ENCODE measurements at places on chromosomes 1 and 21.
A peak's percentile ranks its signal among the peaks of the same experiment; 100 is the strongest.

GRCh38 chr21:15063081-15063813 lies 1.6 kb downstream of the NRIP1 start:
- DNase-seq, result peak; percentile 47

DNA sequence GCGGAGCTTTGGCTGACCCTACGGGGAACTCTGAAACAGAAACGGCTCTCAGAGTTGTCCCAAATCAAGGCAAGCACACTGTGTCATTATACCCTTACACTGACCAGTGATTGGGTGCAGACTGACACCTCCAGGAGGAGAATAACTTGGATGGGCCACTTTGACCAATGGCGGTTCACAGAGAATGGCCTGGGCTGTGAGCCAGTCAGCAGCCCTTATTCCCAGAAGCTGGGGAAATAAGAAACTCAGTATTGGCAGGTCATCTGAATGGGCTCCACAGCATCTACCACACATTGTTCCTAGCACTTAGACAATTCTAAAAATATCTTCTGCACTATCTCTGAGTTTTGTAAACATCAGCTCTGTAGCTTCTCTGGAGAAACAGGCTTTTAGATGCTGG lies 265.2 kb downstream of the ADGRL2 start:
- DNase-seq, result peak; percentile 51

GRCh38 chr1:229857585-229857984 lies 209.5 kb upstream of the GALNT2 start:
- no peak for DNase-seq

- DNase-seq, result no peak
These were observed 6.4 kb upstream of the MYBPHL start for GRCh38 chr1:109312978-109313775.

- DNase-seq, result no peak
These were observed 14.8 kb upstream of the KCNE2 start for GRCh38 chr21:34348890-34349519.

DNA sequence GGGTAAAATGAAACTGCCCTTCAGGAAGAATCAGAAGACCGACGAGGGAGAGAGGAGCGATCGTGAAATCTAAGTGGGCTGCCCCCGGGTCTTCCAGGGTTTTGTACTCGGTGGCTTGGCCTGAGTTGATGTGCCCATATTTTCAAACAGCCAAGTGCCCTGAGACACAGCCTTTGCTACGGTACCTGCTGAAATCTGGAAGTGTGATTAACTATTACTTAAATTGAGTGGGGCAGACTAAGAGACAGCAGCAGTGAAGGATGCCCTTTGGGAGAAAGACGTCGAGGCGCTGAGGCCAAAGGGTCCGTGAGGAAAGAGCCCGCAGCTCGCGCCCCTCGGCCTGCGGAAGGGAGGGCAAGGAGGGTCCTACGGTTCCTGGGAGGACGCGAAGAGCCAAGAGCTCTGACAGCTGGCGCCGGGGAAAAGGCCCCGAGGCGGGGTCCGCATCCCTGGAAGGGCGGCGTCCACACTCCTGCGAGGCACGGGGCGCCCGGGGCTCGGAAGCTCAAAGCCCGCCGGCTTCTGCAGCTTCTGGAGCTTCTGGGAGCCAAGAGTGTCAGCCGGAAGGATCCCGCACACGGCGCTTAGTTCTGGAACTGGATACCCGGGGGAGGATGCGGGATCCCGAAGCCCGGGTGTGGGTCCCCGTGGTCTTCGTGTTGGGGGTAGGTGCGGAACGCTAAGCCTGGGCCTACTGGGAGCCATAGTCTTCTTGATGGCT lies 15.4 kb upstream of the RNU1-4 start:
- DNase-seq, result peak; percentile 27

DNA sequence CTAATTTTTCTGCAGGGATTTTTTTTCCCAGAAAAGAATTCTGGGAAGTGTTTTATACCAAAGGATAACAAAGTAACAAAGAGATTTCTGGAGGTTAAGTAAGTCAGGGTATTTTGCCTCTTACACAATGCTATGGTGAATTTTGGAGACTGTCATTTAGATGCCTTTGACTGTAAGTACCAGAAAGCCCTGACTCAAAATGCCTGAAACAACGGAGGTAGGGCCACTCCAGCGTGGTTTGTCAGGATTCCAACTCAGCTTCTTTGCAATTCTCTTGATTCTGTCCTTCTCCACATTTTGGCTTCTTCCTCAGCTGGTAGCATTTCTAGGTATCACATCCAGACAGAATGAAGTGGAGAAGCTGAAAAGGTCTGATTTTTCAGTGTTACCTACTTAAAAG lies 106.5 kb downstream of the UCHL5 start:
- no peak for DNase-seq

DNA sequence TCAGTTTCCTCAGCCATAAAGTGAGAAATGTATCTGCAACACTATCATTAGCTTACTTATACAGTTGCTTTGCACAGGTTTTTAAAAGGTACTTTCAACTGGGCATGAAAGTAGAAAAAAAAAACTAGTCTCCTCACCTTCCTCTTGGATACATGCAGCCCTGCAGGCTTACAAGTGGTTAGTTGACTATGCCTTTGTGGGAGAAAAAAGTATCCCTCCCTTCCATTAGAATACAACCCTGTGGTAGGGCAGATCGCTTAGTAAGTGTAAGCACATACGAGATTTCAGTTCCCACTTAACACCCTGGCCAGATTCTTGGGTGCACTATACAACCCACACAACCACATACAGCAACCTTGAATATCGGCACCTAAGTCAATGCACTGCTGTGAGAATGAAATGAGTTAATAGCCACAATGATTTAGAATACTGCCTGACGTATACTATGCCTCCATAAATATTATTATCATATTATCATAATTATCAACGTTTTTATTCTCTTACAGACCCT lies 54.7 kb downstream of the PIGK start:
- no peak for DNase-seq

DNA sequence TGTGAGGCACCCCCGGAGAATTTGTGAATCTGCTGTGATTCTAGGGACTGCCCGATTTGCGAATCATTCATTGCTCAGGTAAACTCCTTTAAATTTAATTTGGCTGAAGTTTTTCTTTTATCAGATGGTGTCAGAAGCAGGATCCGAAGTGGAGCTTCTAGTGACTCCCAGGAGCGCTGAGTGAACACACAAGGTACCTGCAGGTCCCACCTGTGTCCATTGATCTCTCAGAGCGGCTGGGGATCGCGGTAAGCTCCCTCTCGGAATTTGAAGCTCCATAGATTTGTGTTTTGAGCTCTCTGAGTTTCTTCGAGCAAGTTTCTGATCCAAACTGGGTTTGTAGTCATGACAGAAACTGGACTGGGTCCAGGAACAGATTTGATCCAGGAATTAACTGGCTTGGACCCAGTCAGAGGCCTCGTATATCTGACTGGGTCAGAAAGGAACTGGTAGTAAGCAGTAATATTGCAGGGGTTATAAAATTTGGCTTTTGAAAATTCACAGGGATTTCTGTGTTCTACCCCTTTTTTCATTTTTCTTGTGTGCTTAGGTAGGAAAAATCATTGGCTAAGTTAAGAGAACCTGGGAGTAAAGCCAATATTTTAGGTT lies 56.2 kb upstream of the EDEM3 start:
- no peak for DNase-seq

DNA sequence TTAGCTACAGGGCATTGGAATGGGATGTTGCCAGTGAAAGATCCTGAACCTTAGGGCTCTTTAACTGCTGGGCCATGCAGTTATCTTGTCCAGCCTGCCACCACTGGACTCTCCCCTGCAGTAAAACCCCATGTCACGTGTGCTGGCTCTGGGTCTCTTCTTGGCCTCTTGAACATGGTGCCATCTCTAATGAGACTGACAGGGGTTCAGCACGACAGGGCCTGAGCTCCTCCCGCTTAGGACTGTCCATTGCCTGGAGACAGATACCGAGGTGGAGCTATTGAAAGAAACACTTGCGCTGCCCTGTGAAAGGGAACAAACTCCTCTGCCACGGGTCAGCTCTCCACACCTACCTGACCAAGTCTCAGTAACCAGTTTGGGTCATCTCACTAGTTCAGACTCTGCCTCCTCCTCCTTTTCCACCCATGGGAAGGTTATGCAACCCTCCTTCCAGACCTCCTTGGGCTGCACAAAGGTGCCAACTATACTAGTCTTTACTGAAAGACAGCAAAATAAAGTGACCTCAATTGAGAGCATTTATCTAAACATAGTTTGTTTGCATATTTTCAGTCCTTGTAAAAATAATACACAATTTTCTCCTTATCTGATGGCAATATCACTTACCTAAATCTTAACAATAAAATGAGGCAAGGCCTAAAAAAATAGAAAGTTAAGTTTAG lies 66.0 kb downstream of the GNG12 start:
- DNase-seq, result no peak

GRCh38 chr1:41637367-41637766 lies 152.9 kb upstream of the EDN2 start:
- DNase-seq, result no peak

GRCh38 chr1:203534526-203534925 lies 40.6 kb downstream of the OPTC start:
- no peak for DNase-seq

DNA sequence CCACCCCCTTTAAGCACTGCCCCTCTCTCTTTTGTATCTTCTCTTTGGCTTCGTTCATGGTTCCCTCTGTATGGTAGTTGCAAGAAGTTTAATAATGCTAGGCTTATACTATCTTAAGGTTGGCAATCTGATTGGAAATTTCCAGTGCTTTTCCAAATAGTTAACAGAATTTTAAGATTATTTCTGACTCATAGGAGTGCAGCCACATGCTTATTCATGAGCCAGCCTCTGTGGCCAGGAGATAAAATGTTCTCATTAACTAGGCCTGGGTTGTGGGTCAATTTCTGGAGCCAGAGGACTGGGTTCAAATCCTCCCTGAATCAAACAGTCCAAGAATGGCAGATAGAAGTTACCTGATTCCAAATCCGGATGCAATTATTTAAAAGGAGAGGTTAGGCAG lies 103.1 kb downstream of the ATP6V1G3 start:
- DNase-seq, result no peak

GRCh38 chr1:166882893-166883292 lies 6.8 kb upstream of the TADA1 start:
- no peak for DNase-seq

- DNase-seq, result no peak
These were observed 36.9 kb downstream of the NSL1 start for GRCh38 chr1:212754680-212755079.

DNA sequence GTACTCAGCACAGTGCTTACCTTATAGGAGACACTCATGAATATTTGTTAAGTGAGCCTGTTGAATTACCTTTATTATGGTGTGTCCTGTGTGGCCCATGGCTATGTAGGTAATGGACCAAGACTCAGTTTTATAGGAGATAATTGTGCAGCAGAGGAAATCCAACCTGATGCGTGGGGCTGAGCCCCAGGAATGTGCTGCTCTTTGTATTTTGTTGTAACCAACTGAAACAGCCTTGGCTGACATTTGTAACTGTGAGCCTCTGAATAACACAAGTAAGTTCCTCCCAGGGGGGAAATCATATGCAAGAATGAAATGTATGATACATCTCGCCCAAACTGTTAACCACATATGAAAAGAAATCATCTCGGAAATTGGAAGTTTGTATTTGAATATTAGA lies 364.2 kb upstream of the ZP4 start:
- no peak for DNase-seq

- DNase-seq, result no peak
These were observed 51.1 kb downstream of the SLC44A5 start for GRCh38 chr1:75559800-75560199.

- DNase-seq, result no peak
These were observed 142.6 kb downstream of the DENND1B start for GRCh38 chr1:197632651-197633050.

GRCh38 chr1:225981714-225982113 lies 17.4 kb downstream of the SDE2 start:
- DNase-seq, result no peak

- no peak for DNase-seq
These were observed 44.3 kb downstream of the GPATCH2 start for GRCh38 chr1:217586586-217586985.

DNA sequence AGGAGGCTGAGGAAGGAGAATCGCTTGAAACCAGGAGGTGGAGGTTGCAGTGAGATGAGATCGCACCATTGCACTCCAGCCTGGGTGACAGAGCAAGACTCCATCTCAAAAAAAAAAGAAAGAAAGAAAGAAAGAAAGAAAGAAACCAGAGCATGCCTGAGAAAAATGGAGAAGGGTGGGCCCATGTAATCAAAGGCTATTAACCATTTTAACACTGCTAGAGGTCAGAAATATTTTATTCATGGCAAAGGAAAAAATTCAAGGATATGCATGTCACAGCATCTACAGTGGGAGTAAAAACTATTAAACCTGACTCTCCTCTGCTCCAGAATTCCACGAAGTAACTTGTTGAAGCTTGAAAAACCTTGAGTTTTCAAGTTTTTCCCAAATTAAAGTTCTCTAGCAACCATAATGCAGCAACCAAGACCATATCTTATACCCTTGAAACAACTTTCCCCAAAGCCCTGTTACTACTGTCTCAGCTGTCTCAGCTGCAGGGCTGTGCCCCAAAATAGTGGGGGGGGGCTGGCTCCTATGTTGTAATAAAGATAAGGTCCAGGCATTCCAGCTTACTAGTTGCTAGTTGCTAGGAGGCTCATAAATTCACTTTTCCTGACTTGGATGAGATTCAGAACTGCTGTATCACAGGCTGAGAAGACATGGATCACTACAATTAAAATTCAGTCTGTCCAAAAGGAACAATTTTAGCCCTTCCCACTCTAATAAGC lies 112.9 kb upstream of the SOD1 start:
- DNase-seq, result no peak

DNA sequence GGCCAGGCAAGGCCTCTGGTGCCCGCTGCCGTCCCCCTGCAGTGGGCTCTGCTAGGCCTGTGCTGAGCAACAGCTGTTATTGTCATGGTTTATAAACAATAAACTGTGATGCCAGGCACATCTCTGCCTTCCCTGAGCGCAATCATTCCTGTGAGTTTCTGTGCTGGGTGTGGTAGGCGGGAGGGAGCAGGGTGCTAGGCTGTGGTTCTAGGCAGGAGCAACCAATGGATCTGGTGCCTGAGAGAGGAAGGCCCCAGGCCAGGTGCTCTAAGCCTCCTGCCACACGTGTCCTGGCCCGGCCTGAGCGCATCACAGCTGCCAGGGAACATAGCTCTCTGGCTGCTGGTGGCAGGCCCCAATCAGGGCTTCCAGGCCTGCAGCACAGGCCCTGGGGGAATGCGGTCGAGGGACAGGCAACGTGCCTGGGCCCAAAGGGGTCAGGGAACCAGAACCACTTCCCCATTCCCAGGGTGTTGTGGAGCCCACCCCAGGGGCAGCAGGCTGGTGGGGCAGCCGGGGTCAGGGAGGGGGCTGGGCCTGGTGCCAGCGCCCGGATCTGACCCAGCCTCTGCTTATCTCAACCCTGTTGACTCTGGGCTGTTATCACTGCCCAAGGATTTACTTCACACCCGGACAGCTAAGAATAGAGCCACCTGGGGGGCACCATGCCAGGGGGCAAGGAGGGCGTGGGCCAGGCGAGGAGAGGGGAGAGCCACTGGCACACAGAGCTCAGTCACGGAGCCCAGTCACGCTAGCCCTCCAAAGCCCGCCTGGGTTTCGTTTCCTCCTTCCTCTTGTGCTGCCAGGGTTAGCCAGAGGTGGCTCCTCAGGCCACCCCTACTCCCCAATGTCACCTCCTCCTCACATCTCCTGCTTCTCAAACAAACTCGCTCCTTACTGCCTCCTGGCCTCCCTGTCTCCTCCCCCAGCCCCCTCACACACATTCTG lies 11.5 kb downstream of the TRIM46 start:
- peak; percentile 13 for DNase-seq

Measured in ELF-1 (cell line).